Stimulated activated naive CD4-positive, alpha-beta T cell treated with Interleukin-2 at 50 U/mL for 16 hours (primary cell): ENCODE measurements at places on chromosomes 4 and X.

DNA sequence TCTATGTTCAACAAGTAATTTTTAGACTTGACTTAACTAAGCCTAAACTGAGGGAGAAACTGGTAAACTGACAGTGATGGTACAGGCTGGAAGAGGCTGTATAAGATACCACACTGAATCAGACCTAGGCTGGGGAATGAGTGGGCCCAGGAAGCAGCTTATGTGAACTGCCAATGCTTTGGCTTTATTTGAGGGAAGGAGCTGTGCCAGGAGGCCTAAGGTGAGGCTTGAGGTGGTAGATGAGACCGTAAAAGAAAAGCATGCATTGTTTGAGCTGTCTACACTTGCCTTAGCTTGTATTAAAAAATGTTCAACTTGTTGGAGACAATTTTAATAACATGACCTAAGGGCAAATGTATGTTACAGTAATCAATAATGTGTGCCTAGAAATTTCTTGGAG, 96.2 kb downstream of the RS1 start:
- DNase-seq, result no peak

DNA sequence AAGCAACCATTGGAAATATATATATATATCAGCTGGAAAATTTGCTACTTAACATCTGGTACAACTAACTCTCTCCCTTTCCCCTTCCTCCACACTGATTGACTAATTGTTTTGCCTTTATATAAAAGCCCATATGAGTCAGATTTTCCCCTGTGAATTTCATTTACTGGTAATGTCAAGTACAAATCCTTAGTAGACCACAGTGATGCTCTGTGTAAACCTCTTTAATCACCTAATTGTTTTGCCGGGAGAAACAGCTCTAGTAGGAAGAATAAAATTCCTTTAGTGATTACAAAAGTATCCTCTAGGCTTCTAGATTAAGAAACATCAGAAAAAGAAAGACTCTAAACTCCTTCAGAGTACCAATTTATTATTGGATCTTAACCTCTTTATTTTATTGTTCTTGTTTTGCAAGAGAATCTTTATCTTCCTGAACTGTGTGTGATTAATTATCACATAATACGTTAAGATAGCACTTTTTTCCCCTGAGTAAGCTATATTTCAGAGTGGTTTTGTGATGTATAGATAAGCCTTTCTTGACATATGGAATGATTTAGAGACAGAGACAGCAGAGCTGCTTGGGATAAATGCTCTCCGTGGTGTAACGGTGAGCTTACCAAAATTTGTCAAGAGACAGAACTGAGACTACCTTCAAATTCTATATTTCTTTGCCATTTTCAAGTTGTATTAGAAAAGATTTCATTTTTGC, 1606.4 kb upstream of the TENM3 start:
- DNase-seq, result no peak

DNA sequence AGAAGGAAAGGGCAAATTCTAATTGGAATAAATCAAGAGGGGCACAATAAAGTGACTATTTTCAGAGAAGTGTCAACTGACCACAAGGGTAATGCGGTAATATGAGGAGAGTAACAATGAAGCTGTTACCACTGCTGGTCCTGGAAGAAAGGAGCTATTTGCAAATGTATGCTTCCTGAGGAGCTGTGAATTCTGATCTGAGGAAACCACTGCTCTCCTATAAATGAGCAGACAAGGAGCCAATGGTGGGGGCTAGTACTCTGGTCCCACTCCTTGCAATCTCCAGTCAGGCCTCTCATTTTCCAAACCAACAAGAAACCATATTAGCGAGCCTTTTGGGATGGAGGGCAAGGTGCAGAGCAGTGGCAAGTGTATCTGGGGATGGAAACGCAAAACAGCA, 770.2 kb downstream of the FSTL5 start:
- no peak for DNase-seq

- no peak for DNase-seq
Measured at GRCh38 chrX:13026877-13027652, 17.4 kb downstream of the FAM9C start.

DNA sequence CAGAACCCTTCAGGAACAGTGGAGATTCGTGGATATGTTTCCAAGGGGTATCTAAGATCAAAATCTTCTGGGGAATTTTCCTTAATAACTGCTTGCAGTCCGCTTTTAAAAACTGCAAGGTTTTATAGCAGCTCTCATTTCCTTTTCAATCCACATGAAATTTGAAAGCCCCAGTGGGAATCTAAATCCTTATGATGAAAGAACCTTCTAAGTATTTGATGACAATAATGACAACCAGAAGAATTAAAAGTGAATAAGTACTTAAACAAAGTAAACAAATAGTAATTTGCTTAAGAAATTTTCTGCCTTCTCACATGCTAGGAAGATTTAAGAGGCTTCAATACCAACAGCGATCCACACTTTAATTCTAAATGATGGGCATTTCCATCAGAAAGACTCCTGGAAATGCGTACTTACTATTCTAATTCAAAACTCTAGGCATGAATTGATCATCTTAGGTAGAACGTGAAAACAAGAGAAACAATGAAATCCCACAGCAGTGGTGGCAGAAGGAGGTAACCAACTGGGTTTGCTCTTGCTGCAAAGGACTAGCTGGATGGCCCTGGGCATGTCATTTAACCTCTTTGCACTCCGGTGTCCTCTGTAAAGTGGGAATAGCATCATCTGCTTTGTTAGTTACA, 37.6 kb upstream of the S100G start:
- DNase-seq, result no peak

- no peak for DNase-seq
Measured at GRCh38 chr4:185305979-185306442, 89.7 kb downstream of the LRP2BP start.

- DNase-seq, result no peak
Measured at GRCh38 chrX:20414066-20414465, 147.4 kb upstream of the RPS6KA3 start.

DNA sequence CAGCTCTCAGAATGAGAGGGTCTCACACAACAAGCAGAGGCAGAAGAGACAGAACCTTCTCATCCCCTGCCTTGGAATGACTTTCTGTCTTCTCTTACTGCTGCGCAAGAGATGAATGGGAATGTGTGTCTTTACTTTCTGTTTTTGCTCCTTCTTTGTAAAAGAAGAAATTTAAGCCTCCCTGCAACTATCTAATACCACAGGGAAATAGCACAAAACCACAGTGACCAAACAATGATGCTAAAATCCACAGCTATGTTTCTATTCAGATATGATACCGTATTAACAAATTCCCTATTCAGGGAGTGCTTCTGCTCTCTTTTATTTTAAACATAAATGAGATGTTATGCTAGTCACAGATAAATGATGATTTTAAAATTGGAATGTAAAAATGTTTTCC, 173.8 kb upstream of the RAI2 start:
- no peak for DNase-seq
